ENCODE measurements at places on chromosomes 4 and X. TPM values are rescaled to one million over a fixed set of nuclear protein-coding genes. Genes with fewer than 3 reads are reported as not detected.

DNA sequence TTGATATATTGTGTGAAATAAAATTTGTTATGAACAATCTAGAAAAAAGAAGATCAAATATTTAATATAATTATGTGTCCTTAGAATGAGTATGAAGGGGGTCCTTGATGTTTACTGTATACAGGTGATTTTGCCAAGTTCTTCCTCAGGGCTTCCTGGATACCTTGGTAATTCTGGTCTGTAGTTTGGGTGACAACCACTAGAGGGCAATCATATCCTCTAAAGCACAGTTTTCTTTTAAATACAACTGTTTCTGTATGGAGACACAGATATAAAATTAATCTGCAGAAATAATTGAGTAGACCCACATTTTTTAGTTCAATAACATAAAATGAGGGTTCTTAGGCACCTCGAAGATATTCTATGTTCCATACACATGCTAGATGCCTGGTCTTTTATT lies 157.7 kb downstream of the SPANXN1 start:
- peak; percentile 14 for DNase-seq

GRCh38 chr4:7771541-7772507 lies 167.8 kb downstream of the AFAP1 start:
- DNase-seq, result no peak

PRKG2 gene
- 13.0 TPM for total RNA-seq

DNA sequence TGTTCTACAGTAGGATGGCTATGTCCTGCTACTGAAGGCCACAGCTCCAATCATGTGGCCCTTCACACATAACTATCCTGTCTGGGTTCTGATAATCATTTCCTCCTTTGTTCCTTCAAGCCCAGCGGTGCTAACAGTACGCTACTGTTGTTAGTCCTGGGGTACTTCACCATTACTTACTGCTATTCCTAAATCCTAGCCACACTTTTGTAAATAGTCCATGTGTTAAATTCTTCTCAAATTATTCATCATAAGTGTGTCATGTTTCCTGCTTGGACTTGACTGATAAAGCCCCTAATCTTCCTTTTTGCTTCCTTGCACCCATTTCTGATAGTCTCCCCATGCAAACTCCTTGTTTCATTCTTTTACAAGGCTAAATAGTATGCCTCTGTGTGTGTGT lies 332.6 kb downstream of the FGF13 start:
- DNase-seq, result no peak

DNA sequence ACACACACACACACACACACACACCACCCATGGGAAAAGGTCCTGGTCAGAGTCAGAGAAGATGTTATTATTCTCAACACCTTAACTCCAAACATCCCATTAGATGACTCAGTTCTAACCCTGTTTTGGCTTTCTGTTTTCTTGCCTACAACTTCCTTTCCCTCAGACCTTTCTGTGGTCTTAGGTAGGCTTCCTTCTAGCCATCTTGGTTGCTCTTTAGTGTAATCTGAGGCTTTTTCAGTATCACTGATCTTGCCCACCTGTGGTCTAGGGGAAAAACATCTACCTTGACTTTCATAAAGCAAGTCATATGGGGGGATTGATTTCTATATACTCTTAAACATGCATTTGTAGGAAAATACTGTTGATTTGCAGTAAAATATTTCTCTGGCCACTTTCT lies 56.9 kb downstream of the ATG4A start:
- no peak for DNase-seq

APOOL gene
- 5.3 TPM for total RNA-seq

MAGEC2 gene
- total RNA-seq, result not detected

GRCh38 chr4:4268776-4269175 lies 20.8 kb upstream of the TMEM128 start:
- DNase-seq, result no peak

PCYT1B gene
- 29.8 TPM for total RNA-seq

- DNase-seq, result no peak
Measured at GRCh38 chrX:94914235-94914634, 1240.2 kb downstream of the FAM133A start.

GJB1 gene
- not detected for total RNA-seq

- DNase-seq, result no peak
Measured at GRCh38 chrX:53494436-53494835, 60.3 kb upstream of the HSD17B10 start.

DNA sequence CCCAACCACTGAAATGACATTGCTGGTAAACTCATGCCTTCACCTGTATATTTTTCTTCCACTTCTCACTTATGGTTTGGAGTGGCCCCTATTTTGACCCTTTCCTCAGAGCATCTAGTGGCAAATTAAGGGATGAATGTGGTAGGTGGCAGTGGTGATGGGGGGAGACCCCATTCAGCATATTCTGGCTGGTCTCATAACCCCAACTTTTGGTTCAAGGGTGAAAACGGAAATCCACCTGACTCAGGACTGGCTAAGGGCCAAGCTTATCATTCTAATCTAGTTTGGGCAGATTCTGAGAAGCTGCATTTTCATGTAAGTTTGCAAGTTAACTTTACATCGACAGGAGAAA lies 47.0 kb upstream of the NSUN7 start:
- DNase-seq, result no peak

DNA sequence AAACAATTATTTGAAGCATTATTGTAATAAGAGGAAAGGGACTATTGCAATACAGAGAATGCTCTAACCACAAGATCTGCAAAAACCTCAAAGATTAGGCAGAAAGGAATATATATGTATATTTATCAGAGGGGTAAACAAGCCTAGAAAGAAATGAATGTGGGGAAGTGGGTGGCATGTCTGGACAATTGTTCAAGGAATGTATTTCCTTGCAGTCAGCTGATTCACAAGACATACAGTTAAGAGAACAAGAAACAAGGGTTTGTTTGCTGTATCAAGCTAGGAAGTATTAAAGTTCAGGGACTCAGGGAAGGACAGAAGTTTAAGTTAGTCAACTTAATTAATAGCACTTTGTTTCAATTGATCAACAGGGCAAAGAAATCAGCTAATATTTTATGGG lies 514.7 kb downstream of the CENPC start:
- DNase-seq, result no peak

DNA sequence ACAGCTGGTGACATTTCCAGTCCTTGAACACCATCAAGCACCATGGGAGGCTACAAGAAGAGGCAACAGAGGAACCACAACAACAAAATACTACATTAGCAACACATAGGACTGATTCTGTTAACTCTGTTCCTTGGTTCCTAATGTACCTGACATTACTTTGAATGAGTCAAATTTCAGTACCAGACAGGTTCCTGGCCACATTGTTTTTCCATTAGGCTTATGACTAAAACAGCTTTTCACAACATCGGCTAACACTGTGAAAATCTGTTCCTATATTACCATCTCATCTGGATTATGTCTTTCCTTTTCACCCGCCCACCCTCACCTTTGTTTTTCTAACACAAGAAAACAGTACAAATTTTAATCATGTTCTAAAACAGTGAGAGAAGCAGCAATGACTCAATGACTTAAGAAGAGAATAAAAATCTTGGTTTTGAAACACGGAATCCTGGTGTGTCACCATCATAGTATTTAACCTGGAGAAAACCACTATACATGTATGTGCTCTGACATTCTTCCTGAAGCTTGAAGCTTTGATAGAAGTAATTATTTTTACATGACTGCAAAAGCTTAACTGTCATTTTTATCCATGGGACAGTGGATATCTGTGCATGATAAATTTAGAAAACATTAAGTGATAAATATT lies 143.9 kb downstream of the SCFD2 start:
- no peak for DNase-seq

GRCh38 chr4:128475597-128475996 lies 188.0 kb upstream of the PGRMC2 start:
- no peak for DNase-seq

LRP2BP gene
- 6.1 TPM for total RNA-seq

DNA sequence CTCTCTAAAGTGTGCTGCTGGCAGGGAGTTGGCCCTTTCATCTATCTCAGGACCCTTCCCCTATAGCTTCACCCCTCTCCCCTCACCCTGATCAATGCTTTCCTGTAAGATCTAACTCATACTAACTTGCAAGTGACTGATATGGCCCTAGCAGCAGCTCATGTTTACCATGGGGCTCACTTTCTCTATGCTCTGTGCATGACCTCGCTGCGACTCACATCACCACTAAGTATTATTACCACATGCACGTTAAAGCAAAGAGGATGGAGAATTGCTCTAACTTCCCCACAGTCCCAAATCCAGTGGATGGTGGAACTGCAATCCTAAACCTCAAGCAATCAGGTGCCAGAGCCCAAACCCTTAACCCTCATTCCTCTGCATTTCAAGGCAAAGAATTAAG lies 626.6 kb downstream of the MID1IP1 start:
- DNase-seq, result no peak

TMEM144 gene
- 2.4 TPM for total RNA-seq

VEGFD gene
- not detected for total RNA-seq

DNA sequence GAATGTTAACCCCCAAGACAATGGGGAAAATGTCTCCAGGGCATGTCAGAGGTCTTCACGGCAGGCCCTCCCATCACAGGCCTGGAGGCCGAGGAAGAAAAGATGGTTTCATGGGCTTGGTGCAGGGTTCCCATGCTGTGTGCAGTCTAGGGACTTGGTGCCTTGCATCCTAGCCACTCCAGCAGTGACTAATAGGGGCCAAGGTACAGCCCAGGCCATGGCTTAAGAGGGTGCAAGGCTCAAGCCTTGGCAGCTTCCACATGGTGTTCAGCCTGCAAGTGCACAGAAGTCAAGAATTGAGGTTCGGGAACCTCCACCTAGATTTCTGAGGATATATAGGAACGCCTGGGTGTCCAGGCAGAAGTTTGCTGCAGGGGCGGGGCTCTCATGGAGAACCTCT lies 50.6 kb downstream of the BMP3 start:
- DNase-seq, result no peak

- DNase-seq, result peak; percentile 36
Measured at GRCh38 chr4:118033148-118034052, 886 bp upstream of the NDST3 start.

DNA sequence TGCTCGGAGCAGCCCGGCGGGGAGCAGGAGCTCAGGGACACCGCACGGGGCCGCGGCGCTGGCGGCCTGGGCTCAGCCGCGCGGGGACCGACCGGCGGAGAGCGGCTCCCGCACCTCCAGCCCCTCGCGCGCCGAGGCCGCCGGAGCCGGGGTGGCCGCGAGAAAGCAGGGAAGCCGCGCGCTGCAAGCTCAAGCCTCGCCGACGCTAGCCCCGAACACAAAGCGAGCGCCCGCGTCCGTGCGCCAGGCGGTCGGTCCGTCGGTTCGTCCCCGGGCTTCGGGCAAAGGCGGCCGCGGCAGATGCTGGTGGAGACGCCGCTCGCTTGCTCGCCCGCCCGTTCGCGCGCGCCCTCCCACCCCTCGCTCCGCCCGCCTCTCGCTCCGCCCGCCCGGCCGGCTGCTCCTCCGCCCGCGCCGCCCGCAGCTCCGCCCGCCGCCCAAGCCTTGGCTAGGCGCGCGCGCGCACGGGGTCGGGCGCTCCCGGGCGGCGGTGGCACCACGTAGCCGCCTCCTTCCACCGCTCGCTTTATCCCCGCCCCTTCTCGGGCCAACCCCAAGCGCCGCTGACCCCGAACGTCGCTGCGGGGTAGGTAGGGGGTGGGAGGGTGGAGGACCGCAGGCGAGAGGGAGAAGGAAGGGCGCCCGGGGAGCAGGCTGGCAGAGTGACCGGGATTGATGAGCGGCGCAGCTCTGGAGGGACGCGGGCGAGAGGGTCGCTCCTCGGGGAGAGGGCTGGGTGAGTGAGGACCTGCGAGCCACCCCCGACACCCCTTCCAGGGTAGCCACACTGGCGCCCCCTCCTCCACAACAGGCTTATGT lies at the start of gene TSPAN5:
TSS of gene TSPAN5 (minus strand) at position 325 of the 819 bp plus-strand sequence.
- peak; percentile 79 for DNase-seq

- DNase-seq, result no peak
Measured at GRCh38 chr4:105092768-105093167, 53.9 kb upstream of the TET2 start.

DNA sequence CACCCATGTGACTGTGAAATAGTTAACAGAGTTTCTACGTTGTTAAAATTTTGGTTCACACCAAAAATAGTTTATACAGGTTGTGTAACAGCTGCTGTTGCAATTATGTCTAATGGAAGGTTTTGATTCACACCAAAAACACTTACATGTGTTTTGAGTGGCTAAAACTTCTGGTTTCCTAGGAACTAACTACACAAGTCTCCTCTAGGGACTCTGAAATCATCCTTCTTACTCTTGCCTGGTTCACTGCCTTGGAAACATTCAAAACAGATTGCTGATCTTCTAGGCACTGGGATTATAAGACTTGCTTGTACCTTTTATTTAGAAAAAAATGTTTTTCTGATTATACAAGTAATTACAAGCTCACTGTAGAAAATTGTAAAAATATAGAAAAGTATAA lies 14.9 kb upstream of the MORC4 start:
- DNase-seq, result no peak

BGN gene
- 1.6 TPM for total RNA-seq

DNA sequence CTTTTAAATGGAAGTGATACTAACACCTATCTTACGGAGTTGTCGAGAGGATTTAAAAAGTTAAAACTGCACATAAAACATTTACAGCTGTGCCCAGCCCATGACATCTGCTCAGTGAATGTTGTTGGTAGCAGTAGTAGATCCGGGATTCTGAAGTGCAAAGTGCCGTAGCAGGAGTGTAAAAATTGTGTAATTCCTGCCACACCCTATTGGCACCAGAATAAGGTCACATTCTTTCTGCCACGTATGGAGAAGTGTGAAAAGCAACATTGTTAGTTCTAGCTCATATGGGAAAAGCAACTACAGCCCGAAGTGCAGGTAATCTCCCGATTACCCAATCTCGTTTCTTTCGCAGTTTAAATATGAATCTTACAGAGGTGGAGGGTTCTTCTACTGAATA lies 31.2 kb downstream of the PRIMPOL start:
- no peak for DNase-seq

DNA sequence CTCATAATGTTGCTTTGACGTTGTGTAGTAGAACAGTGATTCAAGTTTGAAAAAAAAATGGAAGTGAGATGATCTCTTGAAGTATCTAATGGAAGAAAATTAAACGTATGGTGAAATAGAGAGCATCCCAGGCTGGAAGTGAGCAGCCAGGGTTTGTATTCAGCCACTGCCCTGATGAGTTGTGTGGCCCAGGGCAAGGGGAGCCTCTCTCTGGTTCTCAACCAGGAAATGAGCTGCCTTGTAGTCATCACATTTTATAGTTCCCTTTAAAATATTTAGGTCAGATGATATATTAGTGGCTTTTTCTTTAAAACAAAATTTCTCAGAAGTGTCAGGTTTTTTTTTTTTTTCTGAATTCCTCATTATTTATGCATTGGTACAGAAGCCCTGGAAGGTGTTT lies 150.3 kb downstream of the GPAT3 start:
- no peak for DNase-seq

- no peak for DNase-seq
Measured at GRCh38 chr4:72665171-72665968, 96.3 kb upstream of the ADAMTS3 start.

- DNase-seq, result peak; percentile 12
Measured at GRCh38 chr4:13543032-13543838, 1.1 kb downstream of the NKX3-2 start.

SRPX gene
- 2.4 TPM for total RNA-seq

RNF212 gene
- total RNA-seq, result 3.3 TPM

DNA sequence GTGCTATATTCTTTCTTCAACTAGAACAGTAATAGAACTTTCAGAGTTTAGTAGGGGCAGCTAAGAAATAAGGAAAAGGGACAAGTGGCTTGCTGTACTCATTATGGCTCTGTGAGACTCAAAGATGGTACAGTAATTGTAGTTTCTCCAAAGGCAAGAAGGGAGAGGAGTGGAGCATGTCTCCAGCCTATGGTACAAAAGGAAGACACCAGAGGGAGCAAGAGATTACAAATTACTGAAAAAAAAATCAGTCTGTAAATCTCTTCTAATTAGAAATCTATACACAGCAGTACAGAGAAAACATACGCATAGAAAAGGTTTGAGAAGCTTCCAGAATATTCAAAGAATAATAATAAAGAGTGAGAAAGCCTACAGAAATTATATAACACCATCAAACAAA lies 61.4 kb downstream of the KLHL4 start:
- no peak for DNase-seq
